BE2C (cell line): ENCODE measurements at places on chromosomes 2 and 18.

GRCh38 chr2:68969736-68970490 is 4.5 kb upstream of the GKN1 start:
- no peak for DNase-seq

DNA sequence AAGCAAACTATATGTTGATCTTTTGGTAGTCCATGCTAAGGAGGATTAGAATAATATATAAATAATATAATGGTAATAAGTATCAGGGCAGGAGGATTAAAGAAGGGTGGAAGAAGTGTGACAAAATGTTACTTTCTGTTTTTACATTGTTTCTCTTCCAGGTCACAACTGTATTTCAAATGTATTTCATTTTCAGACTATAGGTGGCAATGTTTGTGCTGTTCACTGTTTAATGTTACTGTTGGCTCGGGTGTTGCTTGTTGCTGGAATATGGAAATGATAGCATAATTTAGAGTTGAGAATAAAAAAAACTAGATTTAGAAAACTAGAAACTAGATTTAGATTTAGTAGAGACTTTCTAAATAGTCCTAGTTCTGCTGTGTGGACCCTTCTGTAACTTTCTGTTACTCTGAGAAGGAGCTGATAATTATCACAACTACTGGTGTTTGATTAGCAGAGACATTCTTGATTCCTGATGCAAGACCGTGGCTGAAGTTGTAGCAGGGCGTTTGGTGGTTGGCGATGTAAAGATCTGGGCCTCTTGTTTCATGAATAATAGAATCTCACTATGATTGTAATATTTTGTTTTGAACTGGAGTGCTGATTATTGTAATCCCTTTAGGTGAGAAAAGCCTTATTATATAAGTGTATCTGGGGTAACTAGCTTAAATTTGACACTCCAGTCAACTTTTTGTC is 7.9 kb downstream of the NEDD4L start:
- DNase-seq, result no peak

GRCh38 chr2:163264341-163264740 is 425.8 kb upstream of the KCNH7 start:
- DNase-seq, result no peak

DNA sequence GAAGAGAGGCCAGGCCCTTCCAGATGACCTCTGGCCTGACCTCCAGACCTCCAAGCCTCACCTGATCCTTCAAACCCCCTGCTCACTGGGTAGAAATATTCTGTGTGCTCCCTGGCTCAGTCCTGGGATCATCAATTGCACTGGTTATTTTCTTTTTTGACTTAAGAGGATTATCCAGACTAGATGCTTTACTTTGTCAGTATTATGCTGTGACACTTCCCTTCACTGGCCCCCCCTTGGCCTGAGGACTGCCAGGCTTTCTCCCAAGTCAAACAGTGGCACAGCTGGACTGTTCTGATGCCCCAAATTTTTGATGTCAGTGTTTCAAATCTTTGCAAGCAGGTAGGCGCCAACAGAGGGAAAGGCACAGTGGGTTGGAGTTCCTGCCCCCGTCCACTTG is 156.3 kb upstream of the SKOR2 start:
- DNase-seq, result no peak

DNA sequence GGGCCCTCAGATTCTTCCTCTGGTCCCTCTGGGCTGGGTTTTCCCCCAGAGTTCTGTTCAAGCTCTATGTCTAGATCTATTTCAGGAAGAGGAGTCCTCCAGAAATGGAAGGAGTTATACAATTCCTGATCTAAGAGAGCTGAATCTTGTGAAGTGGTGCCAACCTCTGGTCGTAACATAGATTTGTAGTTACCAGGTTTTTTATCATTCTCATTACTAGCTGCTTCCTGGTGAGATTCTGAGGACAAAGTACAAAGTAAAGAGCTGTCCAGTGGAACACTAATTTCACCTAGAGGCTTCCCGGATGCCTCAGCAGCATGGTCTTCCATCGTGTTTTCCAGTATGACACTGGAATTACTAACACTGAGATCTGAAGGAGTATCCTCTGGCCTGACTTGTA is 44.1 kb downstream of the PPP4R1 start:
- no peak for DNase-seq

GRCh38 chr2:213148572-213149261 is 2.7 kb downstream of the IKZF2 start:
- DNase-seq, result no peak

- no peak for DNase-seq
Observed at GRCh38 chr18:38851526-38851925, 1285.9 kb upstream of the CELF4 start.

- DNase-seq, result no peak
Observed at GRCh38 chr2:236752096-236752495, 182.5 kb downstream of the ACKR3 start.

DNA sequence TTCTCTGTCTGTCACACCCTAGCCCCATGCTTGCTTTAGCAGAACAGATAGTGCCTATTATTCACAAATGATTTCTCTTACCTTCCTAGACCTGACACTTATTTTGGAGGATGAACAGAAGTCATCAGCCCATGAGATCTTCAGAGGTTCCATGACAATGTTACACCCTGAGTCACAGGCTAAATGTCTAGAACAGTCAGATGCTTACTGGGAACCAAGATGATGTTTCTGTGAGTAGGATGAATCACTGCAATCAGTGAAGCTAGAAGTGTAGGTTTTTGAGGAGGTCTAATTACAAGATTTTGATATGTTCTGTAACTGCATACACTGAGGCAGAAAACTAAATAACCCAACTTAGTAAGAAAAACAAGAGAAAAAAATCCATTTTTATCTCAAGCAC is 123.0 kb upstream of the THUMPD2 start:
- no peak for DNase-seq

- DNase-seq, result peak; percentile 55
Observed at GRCh38 chr2:207767461-207768167, 2.1 kb downstream of the FZD5 start.

DNA sequence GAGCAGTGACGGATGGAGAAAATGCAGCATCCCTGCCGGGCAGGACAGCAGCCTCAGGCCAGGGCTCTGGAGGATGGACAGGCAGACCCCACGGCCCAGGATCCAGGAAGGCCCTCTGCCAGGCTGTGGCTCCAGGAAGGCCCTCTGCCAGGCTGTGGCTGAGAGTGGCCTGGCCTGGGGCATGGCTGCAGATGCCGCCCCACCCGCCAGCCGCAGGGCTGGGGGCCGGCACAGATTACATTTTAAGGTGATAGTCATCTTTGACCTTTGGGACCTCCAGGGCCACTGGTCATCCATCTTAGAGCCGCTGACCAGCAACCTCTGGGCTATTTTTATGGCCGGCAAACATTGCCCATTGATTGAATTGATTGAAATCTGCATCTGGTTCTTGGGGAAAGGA is 98.0 kb upstream of the BOD1L2 start:
- no peak for DNase-seq
